GM12864 (cell line): ENCODE measurements at places on chromosomes 6 and 20.
A peak's percentile ranks its signal among the peaks of the same experiment; 100 is the strongest.

GRCh38 chr6:13764996-13765395 is 49.4 kb downstream of the MCUR1 start:
- no peak for DNase-seq

GRCh38 chr20:12893019-12893418 is 115.8 kb upstream of the SPTLC3 start:
- DNase-seq, result no peak

DNA sequence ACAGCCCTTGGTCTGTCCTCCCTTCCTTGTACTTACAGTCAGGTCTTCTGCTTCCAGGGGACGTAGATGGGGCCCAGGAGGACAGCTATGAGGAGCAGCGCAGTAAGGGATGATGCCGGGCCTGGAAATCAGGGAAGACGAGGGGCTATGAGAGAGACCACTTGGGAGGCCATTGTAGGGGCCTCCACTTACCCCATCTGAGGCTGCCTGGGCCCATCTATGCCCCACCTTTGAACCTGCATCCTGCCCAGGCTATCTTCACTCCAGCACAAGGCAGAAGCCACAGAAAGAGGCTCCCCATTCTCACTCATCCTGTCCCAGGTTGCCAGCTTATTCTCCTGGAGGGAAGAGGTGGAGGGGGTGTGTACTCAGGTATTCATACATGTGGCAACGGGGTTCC is 10.4 kb upstream of the SIRPB1 start:
- DNase-seq, result no peak

DNA sequence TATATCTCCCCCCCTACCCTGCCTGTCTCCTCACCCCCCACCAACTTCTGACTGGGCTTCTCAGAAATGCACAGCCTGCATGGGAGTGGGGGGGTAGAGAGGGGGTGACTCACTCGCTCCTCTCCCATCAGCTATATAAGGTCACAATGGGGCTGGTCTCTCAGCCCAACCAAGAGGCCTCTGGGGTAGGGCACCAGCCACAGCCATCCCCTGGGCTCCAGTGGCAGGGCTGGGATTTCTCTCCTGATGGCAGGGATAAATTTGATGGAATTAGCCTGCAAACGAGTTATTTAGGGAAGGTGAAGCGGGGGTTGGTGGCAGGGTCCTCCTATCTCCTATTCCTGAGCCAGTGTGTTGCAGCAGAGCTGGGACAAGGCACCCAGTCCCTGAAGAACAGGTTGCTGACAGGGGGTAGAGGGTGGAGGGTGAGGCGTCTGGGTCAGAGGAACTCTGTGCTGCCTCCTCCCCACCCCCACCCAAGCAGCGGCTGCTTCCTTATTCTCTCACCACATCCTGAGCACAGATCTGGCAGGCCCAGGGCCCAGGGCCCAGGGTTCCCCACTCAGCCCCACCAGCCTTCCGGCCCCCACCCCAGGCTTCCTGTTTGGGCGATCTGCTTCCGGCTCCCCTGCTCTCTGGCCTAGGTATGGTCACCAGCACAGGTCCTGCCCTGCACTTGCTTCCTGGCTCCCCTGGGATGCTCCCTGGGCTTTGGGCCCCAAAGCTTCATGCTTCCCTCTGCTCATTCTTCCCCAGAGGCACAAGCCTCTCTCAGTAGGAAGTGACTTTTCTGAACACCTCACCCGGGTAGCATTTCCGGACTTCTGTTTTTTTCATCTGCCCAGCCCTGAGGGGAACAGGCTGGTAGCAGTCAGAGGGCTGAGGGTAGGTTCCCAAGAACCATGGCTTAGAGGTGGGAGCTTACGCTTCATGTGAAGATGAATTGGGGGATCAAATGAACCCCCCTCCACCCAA is 4.0 kb downstream of the PPP1R18 start:
- peak; percentile 82 for DNase-seq
